ENCODE measurements at places on chromosomes 6 and 20.

DNA sequence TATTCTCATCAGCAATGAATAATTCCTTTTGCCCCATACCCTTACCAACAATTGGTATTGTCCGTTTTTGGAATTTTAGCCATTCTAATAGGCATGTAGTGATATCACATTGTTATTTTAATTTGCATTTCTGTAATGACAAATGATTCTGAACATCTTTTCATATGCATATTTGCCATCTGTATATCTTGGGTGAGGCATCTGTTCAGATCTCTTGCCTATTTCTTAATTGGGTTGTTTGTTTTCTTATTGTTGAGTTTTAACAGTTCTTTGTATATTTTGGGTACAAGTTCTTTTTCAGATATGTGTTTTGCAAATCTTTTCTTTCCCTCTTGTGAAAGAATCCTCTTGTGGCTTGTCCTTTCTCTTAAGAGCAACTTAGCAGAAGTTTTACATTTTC is 69.6 kb downstream of the ZNF292 start:
- no peak for DNase-seq

GRCh38 chr6:166461821-166462460 is 79.2 kb upstream of the MPC1 start:
- no peak for DNase-seq

DNA sequence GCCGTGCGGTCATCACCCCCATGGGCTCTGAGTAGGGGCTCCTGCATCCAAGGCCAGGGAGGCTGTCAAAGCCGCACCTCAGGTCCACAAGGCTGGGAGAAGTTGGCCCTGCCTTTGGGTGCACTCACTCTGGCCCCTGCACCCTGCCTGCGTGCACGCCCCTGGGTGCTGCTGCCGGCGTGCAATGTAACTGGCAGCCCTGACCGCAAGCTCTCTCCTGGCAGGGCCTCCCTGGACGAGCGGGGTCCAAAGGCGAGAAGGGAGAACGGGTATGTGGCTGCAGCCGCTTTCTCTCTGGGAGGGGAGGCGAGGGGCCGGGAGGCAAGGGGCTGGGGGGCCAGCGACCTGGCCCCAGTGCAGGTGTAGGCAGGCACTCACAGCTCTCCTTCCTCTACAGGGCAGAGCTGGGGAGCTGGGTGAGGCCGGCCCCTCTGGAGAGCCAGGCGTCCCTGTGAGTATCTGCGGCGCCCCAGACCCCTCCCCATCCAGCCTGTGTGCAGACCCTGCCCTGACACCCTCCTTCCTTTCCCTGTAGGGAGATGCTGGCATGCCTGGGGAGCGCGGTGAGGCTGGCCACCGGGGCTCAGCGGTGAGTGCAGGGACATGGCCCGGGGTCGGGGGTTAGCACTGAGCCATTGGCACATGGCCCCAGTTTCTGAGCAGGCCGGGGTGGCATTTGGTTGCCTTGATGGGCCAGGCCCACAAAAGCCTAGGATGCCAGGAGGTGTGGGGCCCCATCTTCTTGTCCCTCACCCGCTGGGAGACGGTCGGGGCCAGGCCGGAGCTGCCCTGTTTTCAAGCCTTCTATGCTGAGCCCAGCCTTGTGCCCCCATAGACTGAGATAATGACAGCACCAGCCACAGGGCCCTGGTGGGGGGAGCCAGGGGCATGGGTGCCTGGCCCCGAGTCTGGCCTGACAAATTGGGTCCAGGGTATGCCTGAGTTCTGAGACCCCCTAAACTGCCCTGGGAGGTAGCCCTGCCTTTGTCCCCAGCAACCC is 12.7 kb downstream of the COL9A3 start:
- DNase-seq, result no peak

DNA sequence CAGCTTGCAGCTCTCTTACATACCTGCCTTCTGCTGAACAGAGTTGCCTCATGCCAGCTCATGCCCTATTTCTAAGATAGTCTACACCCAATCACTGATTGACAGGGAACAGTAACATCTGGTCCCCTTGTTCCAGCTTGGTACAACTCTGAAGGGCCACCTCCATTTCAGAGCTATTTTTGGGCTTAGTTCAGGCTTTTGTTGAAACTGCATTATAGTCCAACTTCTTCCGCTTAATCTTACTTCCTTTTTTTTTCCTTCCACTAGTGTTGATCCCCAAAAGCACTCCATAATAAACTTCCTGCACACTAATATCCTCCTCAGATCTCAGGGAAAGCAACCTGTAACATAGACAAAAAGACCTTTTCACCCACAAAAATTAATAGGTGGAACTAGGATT is 65.7 kb upstream of the TNFRSF21 start:
- no peak for DNase-seq

GRCh38 chr6:31465185-31465536 is 32.8 kb upstream of the MICB start:
- DNase-seq, result no peak

- DNase-seq, result no peak
Measured at GRCh38 chr20:48578397-48579098, 249.3 kb downstream of the PREX1 start.

DNA sequence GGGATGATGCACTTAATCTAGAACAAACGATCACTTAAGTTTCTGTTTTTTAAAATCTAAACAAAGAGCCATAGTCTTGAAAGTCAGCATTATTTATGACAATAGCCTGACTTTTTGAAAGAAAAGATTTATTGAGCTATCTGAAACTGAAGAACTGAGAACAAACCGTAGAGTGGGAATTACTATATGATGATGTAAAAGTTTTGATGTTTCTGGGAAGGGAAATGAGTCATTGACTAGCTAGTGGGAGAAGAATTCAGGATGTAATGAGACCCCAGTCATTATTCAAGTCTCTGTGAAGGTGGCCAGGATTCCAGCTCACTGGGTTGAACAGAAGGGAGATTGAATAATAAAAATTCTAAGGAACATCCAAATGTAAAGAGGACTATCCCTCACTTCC is 83.4 kb upstream of the FABP7 start:
- no peak for DNase-seq

- DNase-seq, result no peak
Measured at GRCh38 chr6:170269846-170270541, 20.9 kb downstream of the DLL1 start.

- DNase-seq, result no peak
Measured at GRCh38 chr20:52780462-52780861, 191.7 kb upstream of the TSHZ2 start.

GRCh38 chr20:58818586-58819285 is 32.0 kb downstream of the GNAS-AS1 start:
- no peak for DNase-seq

- DNase-seq, result no peak
Measured at GRCh38 chr6:136750696-136751521, 41.4 kb downstream of the MAP3K5 start.

DNA sequence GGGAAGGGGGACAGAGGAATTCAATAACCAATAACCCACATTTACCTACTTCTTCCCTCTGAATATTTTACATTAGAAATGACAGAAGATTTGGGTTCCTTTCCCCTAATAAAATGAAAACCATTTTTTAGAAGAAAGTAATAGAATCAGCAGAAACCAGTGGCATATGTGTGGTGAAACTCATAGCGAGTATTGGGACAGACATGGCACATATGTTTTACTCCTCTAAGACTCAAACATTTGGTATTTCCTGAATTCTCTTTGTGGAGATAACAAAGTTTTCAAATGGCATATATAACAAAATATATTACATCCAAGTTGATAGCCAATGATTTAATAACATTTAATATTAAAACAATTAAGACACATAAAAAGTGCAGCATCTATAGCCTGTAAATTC is 12.9 kb upstream of the BEND3 start:
- no peak for DNase-seq

DNA sequence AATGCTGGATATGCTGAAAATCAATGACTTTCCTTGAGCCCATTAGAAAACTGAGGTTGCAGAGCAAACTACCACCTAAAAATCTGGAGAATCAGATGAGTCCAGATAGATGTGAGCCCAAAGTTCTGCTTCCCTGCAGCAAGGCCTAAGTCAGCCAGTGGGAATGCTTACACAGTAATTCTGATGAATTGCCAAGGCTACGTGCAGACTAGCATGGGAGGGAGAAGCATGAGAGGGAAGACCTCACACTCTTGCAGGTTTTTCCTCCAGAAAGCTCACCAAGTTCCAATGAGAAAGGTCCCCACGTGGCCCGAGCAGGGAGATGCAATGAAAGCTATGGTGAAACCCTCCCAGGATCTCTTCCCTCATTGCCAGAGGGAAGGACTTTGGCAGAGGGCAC is 104.8 kb upstream of the SIRPA start:
- no peak for DNase-seq

- DNase-seq, result no peak
Measured at GRCh38 chr6:167572841-167573271, 248.0 kb downstream of the TTLL2 start.
